Ecto neural progenitor cell (in vitro differentiated cells): ENCODE measurements at places on chromosomes 4 and X.

DNA sequence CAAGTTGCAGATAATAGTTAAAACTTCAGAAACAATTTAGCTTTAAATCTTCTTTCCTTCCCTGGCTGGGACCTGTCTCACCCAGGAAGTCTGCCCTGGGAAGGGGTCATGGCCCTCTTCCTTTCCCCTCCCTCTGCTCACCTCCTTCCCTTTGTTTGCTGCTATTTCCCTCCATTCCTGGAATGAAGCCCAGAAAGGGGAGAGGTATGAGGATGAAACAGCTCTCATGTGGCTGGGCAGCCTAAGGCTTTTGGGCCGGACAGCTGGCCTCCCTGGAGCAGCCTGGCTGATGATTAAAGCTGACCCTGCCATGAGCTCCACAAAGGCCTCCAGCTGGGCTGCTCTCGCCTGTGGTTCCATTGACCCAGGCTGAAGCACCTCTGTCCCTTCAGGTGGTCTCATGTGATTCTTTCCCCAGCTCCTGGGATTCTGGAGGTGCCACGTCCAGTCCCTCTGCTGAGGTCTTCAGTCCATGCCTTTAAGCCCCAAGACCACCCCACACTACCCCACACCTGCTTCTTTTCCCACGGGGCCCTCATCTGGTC, 202.1 kb downstream of the PTTG2 start:
- DNase-seq = peak; percentile 58

- no peak for DNase-seq
These were observed 1.8 kb downstream of the IL15 start for GRCh38 chr4:141638230-141638629.

DNA sequence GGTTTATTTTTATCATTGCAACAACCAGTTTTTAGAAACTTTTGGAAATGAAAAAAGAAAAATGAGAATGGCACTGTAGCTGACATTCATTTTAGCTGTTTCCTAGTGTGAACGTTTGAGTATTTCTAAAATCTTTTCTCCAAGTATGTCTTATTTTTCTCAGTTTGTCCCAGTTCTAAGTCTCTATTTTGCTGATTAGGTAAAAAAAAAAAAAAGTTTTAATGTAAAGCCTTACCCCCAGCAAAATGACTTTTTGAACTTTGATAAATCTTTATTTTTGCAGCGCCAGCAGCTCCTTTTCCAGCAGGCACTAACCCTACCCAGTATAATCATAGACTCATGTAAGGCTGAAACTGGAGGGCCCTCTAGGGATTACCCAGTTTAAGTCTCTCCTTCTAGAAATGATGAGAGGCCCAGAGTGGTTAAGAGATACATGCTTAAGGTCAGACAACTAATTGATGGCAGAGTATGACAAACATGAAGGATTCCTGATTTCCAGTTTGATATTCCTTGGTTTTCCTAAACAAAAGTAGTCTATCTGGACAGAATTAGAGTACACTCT, 84.3 kb upstream of the SLC4A4 start:
- DNase-seq = no peak

DNA sequence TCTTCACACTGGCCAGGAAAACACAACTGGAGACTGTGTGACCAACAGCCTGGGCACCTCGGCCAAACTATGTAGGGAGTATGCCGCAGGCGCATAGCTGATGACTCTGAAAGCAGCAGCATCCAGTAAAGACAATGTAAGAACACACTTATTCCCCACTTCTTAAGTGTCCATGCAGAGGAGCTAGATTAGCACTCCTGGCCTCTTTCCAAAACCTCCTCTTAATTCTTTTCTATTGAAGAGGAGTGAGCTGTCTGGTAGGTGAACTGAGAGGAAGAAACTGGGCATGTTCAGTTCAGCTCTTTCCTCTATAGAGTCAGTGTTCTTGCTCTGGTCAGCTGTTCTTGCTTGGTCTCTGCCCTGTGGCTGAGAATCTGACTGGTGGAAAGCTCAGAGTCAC, 21.1 kb downstream of the NMU start:
- DNase-seq = no peak

DNA sequence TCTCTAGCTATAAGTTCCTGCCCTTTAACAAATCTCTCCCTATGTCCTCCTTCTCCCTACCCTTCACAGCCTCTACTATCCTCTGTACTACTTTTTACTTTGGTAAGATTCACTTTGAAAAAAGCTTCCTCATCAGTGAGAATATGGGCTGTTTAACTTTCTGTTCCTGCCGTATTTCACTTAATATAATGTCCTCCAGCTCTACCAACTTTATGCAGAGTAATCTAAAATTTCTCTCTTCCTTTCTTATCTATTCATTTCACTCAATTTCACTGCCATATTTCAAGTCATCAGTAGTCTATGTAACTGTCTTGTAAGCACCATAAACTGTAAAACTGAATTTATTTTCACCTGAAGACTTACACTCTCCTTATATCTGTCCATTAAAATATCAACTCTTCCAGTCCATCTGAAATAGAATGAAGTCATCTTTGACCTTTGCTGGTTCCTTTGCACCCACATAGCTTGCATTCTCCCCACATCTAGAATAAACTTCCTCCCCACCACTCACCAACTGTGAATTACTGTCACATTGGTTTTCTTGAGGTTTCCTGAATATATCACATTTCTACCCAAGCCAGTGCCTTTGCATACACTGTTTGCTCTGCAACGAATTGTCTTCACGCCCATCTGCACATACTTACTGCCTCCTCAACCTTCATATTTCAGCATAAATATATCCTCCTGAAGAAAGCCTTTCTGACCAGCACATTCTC, 54.6 kb downstream of the ARAP2 start:
- DNase-seq = no peak

DNA sequence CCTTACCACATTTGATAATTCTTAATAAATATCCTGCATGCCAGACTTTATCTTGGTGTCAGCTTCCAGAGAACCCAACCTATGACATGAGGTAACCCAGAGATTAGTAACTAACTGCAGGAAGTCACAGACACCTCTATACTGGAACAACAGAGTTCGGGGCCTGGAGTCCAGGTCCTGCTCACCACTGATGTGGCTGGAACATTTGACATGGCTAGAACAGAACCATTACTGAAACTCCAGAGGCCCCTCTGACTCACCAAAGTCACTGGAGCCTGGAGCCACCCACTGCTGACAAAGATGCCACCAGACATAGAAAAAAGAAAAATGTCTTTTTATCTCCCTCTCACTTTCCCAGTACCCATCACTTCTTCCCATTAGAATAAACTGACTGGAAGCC, 403.7 kb downstream of the MID1IP1 start:
- DNase-seq = no peak

DNA sequence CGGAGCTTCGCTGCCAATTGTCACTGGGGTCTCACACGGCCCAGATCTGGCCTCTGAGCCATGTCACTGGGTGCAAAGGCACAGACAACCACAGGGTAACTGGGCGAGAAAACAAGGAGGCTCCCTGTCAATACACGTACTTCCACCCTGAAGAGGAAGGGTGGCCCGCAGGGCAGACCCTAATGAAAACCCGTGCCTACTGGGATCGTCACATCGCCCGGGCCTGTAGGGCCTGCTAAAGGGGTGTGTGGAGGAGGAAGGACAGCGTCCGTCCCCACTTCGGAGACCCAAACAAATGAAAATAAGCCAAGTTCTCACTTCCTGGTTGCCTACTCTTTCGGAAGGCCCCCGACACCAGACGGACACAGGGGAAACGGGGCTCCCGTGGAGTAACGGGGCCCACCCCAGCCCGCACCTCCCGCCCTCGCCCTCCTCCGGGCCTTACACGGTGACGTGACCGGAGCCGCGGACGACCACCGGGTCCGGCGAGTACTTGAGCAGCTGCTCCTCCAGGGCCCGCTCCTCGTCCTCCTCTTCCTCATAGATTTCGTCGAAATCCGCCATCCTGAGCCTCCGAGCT, 578 bp downstream of the CHIC2 start:
- DNase-seq = peak; percentile 67

- DNase-seq = peak; percentile 53
These were observed 22.4 kb downstream of the LPAR4 start for GRCh38 chrX:78769946-78770345.

DNA sequence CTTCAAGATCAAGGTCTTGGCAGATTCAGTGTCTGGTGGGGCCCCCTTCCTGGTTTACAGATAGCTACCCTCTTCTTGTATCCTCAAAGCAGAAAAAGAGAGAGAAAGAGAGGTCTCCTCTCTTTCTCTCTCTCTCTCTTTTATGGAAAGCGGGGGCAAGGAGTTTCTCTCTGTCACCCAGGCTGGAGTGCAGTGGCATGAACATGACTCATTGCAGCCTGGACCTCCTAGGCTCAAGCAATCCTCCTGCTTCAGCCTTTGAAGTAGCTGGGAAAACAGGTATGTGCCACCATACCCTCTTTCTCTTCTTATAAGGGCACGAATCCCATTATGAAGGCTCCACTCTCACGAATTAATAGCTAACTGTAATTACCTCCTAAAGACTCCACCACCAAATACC, 20.2 kb downstream of the RAB9B start:
- no peak for DNase-seq

DNA sequence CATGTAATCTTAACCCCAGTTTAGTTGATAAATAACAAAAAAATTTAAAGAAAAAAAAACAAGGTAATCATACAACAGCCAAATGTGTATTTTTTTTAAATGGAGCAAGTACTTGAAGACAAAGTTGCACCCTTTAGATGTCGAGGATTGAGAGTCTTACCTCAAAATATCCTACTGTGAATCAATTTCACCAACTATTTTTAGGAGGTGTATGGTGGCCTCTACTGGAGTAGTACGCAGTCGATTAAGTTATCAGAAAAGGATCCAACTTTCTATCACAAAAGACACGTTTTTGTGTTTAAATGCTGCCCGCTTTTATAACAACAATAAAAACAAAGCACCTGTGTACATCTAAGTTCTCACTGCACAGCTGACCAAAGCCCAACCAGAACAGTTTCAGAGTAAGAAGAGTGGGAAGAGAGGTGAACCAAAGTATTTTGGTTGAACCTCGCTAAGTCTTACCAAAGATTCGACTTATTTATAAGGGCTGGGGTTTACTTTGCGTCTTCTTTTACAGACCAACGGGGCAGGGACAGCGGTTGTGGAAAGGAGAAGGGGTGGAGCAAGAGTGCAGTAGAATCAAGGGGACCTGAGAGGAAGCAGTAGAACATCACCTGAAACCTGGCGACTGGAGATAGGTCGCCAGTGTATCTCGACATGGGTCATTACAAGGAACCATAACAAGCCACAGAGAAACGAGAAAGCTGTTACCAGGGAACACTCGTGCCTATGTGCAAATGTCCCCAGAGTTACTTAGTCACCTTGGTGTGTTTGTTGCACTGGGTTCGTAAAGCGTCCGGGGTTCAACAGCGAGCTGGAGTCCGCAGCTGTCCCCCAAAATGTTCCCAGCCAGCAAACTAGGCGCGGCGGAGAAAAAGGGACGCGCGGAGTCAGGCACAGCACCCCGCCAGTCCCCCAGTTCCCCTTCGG, 1.1 kb downstream of the RPS6KA6 start:
- DNase-seq = no peak

DNA sequence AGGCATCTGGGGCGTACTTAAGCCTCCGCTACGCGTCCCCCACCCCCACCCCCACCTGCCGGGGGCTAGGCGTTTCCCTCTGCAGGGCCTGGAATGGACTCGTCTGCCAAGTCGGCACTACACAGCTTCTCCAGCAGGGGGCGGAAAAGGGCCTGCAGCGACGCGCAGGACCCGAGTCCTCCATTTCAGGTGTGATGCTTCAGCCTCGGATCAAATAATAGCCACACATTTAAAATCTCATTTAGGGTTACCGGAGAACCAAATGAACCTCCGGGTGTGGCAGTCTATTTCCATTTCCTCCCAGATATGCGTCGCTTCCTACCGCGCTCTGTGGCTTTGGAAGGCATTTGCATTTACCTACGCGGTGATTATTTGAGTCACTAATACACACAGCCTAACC, 2.9 kb downstream of the PAK3 start:
- peak; percentile 84 for DNase-seq

- no peak for DNase-seq
These were observed 121.2 kb upstream of the USP9X start for GRCh38 chrX:40964008-40964407.

GRCh38 chrX:106608016-106608415, 3.8 kb upstream of the RADX start:
- DNase-seq = no peak

DNA sequence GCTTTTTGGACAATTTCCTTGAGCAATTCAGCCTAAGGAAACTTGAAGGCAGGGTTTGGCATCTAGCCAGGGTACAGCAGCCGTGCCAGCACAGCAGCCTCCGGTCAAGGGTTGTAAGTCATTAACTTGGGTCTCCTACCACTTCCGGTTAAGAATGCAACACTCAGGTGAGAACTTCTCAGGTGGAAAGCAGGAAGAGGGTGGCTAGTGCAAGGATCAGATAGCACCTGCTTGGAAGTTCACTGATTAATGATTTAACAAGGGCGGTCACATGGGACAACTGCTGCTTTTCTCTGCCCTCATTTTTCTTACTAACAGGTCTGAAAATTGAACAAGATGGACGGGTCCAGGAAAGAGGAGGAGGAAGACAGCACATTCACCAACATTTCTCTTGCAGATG, 30.1 kb upstream of the SCOC start:
- DNase-seq = no peak

GRCh38 chr4:90099812-90100211, 27.4 kb upstream of the CCSER1 start:
- DNase-seq = no peak

DNA sequence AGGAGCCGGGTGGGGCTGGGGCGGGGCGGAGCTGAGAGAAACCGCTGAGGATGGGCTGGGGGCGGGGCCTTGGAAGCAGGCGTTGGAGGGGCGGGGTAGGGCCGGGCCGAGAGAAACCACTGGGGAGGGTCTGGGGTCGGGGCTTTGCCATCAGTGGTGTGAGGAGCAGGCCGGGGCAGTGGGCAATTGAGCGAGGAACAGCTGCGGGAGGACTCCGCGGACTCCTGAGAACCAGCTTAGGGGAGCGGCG, 1.3 kb upstream of the EOLA2 start:
- DNase-seq = no peak

- DNase-seq = no peak
These were observed 62.0 kb downstream of the ZFYVE28 start for GRCh38 chr4:2356123-2357069.

- peak; percentile 84 for DNase-seq
These were observed at the start of gene TMSB15A for GRCh38 chrX:102515975-102516941. TMSB15A (minus strand) TSS chrX:102516739.

DNA sequence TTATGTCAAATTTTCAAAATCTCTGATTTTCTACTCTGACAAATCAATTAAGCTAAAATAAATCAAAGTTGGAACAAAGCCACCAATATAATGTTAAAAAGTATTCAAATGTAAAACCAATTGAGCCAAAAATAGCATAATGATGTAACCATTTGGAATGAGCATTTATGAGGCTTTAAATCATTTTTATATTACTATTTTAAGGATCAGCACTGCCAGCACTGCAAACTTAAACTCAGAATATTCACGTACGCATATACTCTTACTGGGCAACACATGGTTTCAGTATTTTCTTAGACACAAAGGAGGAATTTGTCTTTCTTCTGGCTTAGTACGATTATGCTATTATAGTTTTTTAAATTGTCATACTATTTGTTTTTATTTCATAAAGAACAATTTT, 52.2 kb downstream of the AFAP1 start:
- DNase-seq = no peak
